ENCODE measurements at places on chromosomes 16 and 17.

GRCh38 chr17:51997723-51998122 lies 160.8 kb downstream of the CA10 start:
- DNase-seq: no peak

DNA sequence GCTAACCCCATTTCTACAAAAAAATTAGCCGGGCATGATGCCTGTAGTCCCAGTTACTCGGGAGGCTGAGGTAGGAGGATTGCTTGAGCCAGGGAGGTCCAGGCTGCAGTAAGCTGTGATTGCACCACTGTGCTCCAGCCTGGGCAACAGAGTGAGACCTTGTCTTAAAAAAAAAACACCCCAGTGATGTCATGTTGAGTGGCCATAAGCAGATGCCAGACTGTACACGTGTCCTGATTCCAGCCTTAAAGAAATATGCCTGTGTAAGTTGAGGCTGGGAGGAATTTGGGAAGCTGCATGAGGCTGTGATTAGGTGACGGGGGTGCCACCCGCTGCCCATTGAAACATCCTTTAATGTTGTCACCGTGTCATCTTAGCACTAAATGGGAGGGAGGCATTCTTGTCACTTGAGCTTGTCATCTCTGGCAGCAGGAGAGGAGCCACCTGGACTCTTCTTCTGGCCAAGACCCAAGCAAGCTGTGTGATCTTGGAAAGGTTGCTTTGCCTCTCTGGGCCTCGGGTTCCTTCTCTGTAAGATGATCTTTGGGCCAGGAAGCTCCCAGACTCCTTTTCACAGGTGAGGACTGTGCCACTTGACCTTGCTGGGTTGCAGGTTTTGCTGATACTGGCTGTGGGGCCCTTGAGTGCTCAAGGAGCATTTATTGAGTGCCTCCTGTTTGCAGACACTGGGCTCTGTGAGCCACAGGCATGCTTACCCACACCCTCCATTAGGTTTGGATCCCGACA lies 98.3 kb upstream of the CIBAR2 start:
- no peak for DNase-seq

GRCh38 chr16:72013888-72014581 lies 5.5 kb downstream of the DHODH start:
- no peak for DNase-seq

DNA sequence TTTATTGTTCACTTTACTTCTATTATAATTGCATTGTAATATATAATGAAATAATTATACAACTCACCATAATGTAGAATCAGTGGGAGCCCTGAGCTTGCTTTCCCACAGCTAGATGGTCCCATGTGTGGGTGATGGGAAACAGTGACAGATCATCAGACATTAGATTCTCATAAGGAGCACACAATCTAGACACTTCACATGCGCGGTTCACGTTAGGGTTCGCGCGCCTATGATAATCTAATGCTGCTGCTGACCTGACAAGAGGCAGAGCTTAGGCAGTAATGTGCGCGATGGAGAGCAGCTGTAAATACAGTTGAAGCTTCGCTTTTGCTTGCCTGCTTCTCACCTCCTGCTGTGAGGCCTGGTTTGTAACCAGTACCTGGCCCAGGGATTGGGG lies 40.2 kb downstream of the BCAS3 start:
- no peak for DNase-seq

GRCh38 chr17:73272906-73273218 lies 11.2 kb upstream of the CPSF4L start:
- DNase-seq: no peak

DNA sequence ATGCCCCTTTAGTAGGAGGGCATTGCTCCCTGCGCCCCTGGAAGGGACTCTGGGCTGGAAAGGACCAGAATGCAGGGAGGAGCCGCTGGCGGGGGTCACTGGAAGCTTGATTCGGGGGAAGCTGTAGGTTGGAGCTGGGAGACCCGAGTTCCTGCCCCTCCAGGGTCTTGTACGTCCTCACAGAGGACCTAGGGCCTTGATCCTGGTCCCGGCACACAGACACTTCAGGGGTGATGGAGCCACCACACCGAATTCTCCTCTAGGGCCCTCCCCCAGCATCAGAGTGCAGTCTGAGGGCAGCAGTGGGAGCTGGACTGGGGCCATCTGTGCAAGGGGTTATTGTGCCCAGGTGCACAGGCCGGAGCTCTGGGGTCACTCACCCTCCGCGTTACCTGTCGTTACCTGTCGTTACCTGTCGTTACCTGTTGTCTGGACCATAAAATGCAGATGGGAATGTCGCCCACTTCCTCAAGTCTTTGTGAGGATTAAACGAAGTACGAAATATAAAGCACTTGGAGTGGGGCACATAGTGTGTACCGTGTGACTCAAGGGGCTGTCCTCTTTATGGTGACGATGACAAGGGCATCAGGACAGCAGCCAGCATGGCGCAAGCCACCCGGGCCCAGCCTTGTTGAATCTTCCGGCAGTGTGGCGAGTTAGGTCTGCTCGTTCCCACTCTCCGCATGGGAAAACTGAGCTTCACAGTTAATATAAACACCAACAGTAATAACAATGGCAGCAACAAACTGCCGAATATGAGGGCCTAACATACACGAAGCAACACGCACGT lies 48.6 kb downstream of the CMIP start:
- DNase-seq: no peak

DNA sequence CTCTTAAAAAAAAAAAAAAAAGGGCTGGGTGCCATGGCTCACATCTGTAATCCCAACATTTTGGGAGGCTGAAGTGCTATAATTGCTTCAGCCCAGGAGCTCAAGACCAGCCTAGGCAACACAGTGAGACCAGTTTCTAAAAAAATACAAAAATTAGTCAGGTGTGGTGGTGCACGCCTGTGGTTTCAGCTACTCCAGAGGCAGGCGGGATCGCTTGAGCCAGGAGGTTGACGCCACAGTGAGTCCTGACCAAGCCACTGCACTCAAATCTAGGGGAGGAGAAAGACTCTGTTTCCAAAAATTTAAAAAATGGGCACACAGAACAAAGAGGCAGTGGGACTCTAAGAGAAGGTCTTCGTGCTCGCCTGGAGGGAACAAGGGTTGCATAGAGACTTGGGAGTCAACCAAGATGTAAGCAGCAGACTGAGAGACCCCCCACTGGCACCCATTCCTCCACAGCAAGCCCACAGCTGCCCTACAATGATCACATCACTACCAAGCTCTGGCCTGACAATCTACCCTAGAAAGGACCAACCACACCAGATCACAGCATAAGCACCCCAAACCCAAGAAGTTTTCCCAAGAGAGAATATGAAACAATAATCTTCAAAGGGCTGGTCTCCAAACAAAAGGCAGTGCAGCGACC lies 121.6 kb downstream of the ANKRD11 start:
- no peak for DNase-seq

DNA sequence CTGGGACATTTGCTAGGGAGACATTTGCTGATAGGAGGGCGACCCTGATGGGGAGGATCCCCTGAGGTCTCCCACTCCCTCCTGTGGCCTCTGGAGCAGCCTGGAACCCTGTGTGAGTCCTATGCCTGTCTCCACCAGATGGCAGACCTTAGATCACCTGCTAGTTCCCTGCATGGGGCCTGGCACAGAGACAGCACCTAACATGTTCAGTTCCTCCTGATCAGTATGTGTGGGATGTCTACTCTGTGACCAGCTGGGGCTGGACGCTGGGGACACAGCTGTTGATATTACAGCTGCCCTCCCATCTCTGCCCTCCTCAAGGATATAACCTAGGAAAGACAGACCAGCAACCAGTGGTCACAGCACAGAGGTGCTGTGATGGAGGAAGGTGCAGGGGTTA lies 1.1 kb upstream of the ADCY7 start:
- DNase-seq: no peak

DNA sequence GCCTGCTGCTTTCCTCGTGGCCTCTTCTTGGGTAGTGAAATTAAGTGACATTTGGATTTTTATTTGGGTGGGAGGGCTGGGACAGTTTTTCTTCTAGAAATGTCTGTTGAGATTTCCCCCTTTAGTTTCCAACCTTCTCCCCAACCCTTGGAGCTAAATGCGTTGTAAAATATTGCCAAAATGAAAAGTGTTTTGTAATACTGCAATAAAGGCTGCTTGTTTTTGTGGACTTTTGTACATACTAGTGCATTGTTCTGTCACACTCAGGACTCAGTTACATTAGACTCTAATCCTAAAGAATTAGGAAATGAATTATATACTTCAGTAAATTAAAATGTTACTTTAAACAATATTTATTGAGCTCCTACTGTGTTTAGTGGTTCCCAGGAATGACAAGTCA lies 21.7 kb downstream of the HEATR9 start:
- no peak for DNase-seq

DNA sequence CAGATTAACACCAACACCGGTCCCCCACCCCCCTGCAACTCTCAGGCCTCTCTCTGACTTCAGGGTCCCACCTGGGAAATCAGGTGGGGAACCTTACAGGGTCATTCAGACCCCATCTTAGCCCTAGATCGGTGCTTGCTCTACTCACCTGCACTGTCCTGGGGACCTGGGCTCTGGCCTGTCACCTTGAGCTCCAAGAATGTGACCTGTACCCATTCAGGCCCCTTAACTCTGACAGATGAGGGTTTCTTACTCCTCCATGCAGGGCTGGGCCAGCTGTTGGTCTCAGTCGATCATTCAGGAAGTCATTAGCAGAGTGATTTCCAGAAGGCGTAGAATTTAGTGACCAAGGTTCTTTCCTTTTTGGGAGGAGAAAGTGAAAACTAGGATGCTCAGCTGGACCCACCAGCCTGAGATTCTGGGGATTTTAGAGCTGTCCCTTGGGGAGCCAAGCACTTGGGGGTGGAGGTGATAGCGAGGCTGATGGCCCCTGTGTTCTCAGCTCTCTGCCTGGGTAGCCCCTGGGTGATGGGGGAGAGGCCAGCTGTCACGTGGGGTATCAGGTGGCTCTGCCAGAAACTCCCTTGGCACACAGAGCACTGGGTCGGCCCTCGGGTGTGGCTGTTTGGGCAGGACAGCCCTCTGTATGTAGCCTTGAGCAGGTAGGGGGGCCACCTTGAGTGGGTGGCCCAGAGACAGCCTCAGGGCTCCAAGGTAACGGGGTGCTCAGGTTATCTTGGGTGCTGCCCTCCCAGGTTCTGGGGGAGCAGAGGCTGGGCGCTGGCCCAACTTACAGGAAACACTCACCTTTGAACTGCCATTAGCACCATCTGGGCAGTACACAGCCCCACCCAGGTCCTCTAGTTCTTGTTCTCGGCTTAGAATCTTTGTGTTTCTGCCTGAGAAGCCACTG lies 724 bp downstream of the MVP start:
- DNase-seq: peak; percentile 64

DNA sequence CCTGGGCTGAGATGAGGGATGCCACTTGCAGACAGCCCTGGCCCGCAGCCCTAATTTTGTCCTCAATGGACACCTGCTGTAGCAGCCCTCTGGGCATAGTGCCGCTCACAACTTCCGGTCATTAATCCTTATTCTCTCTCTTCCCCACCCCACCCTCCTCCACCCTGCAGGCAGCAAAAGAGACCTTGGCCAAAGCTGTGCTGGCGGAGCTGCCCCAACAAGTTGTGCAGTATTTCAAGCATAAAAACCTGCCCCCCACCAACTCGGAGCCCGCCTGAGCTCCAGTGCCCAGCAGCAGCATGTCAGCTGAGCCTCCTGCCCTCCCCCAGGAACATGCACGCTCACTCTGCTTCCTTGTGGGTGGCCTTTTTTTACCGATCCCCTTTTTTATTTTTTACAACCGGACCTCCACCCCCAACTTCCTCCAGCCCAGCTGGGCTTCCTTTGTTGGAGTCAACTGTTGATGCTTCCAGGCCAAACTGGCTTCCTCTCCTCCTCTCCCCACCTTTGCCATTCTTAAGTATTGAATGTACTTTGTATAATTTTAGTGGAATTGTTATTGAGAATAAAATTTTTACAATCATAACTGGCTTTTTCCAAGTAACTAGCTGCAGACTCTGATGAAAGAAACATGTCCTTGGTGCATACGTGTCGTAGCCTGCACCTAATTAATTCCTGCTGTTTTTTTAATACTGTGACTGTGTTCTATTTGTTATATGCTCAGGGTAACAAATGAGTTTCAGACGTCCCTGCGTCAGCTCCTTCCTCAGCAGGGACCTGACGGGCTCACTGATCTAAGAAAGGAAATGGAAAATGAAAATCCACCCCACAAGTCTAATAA lies 38.2 kb downstream of the PSME3IP1 start:
- DNase-seq: no peak

- DNase-seq: no peak
Observed at GRCh38 chr17:50026046-50026675, 29.7 kb upstream of the ITGA3 start.

GRCh38 chr17:2030779-2031163 lies 818 bp downstream of the DPH1 start:
- no peak for DNase-seq

- no peak for DNase-seq
Observed at GRCh38 chr17:59830007-59830630, 62.6 kb downstream of the TUBD1 start.

DNA sequence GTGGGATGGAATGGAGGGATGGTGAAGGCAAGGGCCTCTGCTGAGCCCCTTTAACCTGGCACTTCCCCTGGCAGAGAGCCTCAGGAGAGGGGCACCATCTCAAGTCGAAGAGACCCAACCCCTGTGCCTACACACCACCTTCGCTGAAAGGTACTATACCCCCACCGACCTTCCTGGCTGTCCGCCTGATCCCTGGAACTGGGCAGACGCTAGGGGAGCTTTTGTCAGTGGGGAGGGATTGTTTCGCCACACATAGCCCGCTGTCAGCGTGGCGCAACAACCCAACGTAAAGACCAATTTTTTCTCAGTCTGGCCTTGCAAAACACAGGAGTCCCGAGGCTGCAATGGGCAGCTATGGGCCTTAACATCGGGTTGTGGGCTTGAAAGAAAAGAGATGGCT lies 3.1 kb downstream of the PPP1R1B start:
- no peak for DNase-seq

GRCh38 chr16:80039777-80040176 lies 439.2 kb upstream of the MAF start:
- no peak for DNase-seq

DNA sequence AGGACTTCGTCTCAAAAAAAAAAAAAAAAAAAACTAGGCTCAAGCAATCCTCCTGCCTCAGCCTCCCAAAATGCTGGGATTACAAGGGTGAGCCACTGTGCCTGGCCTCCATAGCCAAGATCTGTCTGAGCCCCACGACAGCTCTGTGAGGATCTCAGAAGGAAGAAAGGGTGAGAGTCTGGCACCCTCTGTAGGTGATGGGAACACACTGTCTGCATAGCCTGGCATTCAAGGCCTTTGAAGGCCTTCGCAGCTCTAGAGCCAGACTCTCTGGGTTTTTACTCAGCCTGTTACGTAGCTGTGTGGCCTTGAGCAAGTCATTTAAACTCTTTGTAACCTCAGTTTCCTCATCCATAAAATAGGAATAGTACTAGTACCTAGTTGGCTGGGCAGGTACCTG lies 6.3 kb upstream of the XPO6 start:
- DNase-seq: no peak

- no peak for DNase-seq
Observed at GRCh38 chr17:32515677-32516383, 29.0 kb downstream of the CDK5R1 start.

- DNase-seq: no peak
Observed at GRCh38 chr16:14036889-14037288, 34.2 kb upstream of the MRTFB start.
